ENCODE measurements at places on chromosomes 12 and 14. TPM values are rescaled to one million over a fixed set of nuclear protein-coding genes. Genes with fewer than 3 reads are reported as not detected.

The OR4E2 gene
- total RNA-seq = not detected

The RHEBL1 gene
- not detected for total RNA-seq

DNA sequence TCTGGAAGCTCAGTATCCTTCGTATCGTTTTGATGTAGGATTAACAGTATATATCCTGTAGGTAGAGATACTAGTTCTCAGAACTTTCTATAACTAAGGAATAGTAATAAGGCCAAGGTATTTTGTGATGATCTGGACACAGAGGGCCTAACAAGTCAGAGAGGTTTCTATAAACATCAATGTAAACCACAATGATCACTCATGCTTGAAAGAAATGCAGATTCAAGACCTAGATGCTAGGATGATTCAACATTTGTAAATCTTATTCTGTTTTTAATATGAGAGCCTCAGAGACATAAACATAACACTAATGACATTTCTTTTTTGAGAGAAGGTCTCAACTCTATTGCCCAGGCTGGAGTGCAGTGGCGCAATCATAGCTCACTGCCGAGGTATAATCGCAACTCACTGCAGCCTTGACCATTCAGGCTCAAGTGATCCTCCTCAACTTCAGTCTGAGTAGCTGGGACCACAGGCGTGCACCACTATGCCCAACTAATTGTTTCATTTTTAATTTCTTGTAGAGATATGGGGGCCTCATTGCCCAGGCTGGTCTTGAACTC lies 16.2 kb downstream of the SUPT16H start:
- no peak for DNase-seq

DNA sequence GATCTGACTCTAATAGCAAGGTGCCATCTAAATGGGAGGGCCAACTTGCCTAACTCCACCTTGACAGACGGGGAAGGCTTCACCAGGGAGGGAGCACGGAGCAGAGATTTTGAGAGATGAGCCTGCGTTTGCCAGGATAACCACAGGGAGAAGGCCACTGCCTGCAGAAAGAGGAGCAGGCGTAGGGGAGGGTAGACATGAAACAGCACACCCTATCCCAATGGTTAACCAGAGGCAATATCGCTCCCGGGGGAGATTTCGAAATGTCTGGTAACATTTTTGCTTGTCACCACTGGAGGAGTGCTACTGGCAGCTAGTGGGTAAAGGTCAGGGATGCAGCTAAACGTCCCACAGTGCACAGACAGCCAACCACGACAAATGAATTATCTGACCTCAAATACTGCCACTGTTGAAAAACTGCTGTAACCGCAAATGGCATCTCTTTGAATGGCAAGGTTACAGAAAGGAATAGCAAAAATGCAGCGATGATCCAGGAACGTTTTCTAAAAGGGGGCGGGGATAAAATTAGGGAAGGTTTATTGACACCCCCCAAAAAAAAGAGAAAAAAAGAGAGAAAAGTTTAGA lies 126.0 kb upstream of the ATF7IP start:
- DNase-seq = no peak

The DEPDC4 gene
- total RNA-seq = 11.1 TPM

- peak; percentile 51 for DNase-seq
Measured at GRCh38 chr12:110641521-110641920, 27.6 kb downstream of the TCTN1 start.

The TMCC3 gene
- total RNA-seq = 30.6 TPM

The P2RX7 gene
- total RNA-seq = 3.5 TPM

DNA sequence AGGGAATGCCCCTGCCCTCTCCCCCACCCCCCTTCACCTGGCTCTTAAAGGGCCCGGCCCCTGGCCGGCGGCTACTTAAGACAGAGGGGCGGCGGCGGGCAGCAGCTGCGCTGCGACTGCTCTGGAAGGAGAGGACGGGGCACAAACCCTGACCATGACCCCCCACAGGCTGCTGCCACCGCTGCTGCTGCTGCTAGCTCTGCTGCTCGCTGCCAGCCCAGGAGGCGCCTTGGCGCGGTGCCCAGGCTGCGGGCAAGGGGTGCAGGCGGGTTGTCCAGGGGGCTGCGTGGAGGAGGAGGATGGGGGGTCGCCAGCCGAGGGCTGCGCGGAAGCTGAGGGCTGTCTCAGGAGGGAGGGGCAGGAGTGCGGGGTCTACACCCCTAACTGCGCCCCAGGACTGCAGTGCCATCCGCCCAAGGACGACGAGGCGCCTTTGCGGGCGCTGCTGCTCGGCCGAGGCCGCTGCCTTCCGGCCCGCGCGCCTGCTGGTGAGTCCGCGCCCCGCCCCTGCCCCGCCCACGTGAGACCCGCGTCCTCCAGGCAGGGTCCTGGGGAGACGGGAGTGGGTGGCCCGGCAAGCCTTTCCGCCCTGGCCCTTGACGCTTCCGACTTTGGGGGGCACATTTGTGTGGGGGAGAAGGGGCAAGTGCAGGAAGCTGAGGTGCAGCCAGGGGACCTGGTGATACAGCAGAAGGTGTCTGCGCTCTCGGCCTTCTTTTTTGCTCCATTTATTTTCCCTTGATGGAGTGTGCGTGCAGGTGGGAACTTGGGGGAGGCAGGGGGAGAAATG lies at the start of gene IGFBP6:
Gene IGFBP6, plus strand, starts transcription at position 104 of the 790 bp plus-strand sequence. Its CDS starts 51 bp downstream, at position 155.
- peak; percentile 77 for DNase-seq

DNA sequence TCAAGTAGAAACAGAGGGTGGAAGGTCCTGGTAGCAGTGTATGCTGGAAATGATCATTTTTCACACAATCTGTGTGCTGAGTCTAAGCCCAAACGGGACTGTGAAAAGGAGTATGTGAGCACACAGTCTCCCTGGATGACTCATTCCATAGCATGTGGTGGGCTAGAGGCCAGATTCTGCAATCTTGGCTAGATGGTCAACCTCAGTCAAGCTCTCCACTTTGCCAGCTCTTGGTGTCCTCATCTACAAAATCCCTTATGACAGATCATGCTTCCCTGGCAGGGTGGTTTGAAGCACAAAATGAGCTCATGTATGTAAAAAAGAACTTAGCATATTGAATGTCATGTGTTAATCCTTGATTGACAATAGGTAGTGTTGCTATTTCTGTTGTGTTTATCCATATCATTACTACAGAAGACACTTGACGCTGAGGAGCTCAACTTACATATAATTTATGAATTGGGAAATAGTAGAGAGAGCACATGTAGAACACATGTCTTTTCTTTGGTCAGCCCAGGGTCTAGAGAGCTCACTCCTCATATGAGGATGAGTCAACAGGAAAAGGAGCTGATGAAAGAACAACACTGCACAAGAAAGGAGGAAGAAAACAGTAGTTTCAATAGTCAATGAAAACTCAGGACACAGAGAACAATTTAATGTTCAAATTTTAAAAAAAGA lies 517.5 kb downstream of the BCL11B start:
- DNase-seq = no peak

- DNase-seq = no peak
Measured at GRCh38 chr14:36493761-36494160, 26.3 kb downstream of the NKX2-1 start.

The NRDE2 gene
- total RNA-seq = 26.6 TPM

DNA sequence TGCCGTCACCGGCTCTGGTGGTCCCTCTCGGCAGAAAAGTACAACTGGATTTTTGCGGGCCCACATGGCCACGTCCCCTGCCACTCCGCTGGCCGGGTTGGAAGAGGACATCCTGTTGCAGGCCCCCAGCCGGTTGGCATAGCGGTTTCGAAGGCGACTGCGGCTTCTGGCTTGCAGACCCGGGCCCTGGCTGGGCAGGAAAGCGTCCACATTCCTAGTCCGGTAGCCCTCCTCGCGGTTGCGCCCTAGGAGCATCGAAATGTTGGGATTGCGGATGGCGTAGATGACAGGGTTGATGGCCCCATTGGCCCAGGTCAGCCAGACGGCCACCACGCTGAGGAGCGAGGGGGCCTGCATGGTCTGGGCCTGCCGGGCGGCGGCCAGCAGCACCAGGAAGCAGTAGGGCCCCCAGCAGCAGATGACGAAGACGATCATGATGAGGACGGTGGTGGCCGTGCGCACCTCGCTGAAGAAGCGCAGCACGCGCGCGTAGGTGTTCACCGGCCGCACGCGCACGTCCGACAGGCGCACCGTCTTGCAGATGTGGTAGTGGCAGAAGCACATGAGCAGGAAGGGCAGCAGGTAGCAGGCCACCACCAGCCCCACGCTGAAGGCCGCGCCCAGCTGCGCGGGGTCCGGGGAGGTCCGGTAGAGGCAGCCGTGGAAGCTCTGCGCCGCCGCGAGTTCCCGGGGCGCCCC lies 1.2 kb downstream of the GPR135 start:
- no peak for DNase-seq

DNA sequence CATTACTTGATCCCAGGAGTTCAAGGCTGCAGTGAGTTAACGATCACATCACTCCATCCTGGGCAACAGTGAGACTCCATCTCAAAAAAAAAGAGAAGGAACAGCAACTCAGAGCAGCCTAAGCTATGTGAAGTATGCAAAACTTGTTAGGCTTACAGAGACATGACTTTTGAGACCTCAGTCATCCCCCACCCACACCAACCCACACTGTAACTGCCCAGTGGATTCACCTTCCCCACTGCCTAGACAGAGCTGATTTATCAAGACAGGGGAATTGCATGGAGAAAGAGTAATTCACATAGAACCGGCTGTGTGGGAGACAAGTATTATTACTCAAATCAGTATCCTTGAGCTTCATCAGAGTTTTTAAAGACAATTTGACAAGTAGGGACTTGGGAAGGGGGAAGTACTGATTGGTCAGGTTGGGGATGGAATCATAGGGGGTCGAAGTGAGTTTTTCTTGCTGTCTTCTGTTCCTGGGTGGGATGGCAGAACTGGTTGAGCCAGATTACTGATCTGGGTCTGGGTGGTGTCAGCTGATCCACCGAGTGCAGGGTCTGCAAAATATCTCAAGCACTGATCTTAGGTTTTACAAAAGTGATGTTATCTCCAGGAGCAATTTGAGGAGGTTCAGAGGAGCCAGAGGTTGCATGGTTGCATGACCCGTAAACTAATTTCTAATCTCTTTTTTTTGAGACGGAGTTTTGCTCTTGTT lies 6.2 kb upstream of the WDR89 start:
- no peak for DNase-seq

GRCh38 chr12:7376196-7376595 lies 67.8 kb downstream of the CD163L1 start:
- no peak for DNase-seq

- peak; percentile 59 for DNase-seq
Measured at GRCh38 chr12:109714141-109714912, 702 bp downstream of the FAM222A start.

DNA sequence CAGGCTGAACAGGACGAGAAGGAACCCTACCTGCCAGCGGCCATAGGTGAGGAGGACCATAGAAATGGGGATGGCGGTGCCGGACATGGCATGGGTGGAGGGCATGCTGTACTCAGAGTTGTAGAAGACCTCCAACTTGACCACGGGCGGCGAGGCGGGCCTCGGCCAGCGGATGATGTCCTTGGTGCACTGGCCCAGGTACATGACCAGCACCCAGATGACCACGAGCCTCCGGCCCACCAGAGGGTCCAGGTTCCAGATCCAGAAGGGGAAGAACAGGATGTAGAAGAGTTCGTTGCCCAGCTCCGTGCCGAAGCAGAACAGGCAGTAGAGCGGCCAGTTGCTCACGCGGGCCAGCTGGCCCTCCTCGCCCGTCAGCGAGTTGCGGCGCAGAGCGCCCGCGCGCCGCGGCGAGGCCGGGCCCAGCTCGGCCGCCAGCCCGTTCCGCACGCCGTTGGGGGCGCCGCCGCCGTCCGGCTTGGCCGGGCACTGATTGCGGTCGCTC lies 582 bp downstream of the SGPP1 start:
- peak; percentile 31 for DNase-seq

The MAP1LC3B2 gene
- total RNA-seq = not detected

- DNase-seq = no peak
Measured at GRCh38 chr14:26663506-26663905, 65.7 kb upstream of the NOVA1 start.

The RPL10L gene
- not detected for total RNA-seq

GRCh38 chr12:109518820-109519665 lies 41.6 kb downstream of the UBE3B start:
- peak; percentile 40 for DNase-seq

- no peak for DNase-seq
Measured at GRCh38 chr12:122395319-122395718, 27.1 kb downstream of the CLIP1 start.

The CDH24 gene
- 18.0 TPM for total RNA-seq

DNA sequence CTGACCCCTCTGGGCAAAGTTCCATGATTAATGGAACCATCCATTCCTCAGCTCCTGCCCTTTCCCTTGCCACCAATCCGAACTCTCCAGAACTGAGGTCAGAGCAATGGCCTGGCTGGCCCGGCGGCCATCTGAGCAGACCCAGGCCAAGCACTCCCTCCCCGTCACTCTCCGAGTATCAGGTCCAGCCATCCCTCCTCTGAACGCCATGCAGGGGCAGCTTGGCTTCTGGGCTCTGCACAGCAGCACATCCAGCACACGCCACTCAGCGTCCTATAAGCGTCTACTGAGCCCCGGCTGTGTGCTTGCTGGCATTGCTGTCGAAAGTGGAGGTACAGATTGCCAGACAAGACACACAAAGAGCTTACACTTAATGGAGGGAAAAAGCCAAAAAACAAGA lies 34.3 kb upstream of the VWF start:
- no peak for DNase-seq

DNA sequence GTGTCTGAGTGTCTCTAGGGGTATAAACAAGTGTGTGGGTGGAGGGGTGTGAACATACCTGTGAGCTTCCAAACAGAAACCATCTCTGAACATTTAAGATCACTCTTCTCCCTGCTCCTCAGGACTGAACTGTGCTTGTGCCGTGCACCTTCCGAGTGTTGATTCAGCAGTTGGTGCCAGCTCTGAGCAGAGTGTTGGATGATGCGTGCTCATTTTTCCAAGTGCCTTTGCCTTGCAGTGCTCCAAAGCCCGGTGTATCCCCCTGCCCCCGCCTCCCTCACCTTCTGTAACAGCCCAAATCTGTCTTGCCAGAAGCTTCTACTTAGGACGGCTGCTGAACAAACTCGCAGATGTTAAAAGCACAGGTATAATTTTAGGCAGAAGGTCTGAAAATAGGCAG lies 4.4 kb downstream of the WSCD2 start:
- no peak for DNase-seq

The KCNH3 gene
- total RNA-seq = not detected

- no peak for DNase-seq
Measured at GRCh38 chr14:74613211-74613914, 1.3 kb upstream of the LTBP2 start.

- no peak for DNase-seq
Measured at GRCh38 chr14:50501642-50502041, 30.7 kb downstream of the MAP4K5 start.

GRCh38 chr12:27667540-27667939 lies 28.7 kb upstream of the REP15 start:
- DNase-seq = no peak

The ACACB gene
- 22.0 TPM for total RNA-seq

DNA sequence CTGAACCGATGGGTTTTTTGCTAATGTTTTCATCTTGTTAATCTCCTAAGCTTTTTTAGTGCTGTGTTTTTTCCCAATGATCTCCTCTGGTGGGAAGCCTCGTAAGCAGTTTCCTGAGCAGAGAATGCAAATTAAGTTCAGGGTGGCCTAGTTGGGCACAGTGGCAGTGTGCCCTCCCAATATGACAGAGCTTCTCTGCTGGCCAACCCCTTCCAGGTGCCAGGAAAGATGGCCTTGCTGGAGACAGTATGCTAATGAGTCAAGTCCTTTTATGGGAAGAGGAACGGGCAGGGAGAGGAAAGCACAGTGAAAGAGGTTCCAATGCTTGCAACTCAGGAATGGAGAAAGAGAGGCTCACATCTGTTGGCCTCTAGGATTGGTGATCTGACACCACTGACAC lies 115.8 kb downstream of the GCH1 start:
- no peak for DNase-seq

Data from uterus (tissue), 4 donors.